ENCODE measurements at places on chromosomes 5 and 9. TPM values are rescaled to one million over a fixed set of nuclear protein-coding genes. Genes with fewer than 3 reads are reported as not detected.

Gene NR2F1
- 2.0 TPM for total RNA-seq

Gene IL13
- total RNA-seq, result not detected

Gene CDH9
- not detected for total RNA-seq

Gene BRINP1
- not detected for total RNA-seq

Gene LCN9
- not detected for total RNA-seq

Gene RANBP17
- 11.7 TPM for total RNA-seq
